ENCODE measurements at places on chromosomes 4 and X.

GRCh38 chr4:43275779-43276178 is 383.3 kb downstream of the GRXCR1 start:
- DNase-seq, result no peak

- DNase-seq, result no peak
Observed at GRCh38 chr4:175705407-175705806, 106.7 kb downstream of the GPM6A start.

DNA sequence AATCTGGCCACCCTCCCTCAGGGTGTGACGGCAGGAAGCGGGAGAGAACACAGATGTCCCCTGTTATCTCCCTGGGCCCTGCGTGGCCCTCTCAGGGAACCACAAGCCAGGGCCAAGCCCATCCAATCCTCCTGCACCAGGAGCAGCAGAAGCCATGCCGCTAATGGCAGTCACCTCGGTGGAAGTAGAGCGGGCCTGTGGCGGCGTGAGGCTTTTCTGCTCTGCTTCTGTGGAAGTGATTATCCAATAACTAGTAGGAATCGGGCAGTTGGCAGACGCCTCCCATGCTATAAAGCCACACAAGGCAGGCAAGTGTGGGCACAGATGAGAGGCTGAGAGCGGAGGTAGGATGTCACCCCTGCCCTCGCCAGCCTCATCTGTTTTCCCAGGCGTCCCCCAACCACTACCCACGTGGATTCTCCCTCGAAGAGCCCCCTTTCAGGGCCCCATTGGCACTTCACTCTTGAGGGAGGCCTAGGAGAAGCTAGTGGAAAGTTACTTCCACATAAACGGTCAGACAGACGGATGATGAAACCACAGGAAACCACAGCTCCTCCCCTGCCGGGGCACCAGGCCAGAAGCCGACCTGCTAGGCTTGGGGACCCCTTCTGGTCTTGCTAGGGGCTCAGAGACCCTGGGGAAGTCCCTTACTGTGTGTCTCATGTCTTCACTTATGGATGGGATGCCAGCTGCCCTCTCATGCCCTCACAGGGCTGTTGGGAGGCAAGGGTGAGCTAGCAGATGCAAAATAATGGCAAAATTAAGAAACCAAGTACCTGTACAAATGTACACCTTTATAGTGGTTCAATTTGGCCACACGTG is 18.8 kb upstream of the TMSB4X start:
- DNase-seq, result peak; percentile 79

GRCh38 chr4:148299337-148299736 is 142.9 kb downstream of the NR3C2 start:
- DNase-seq, result no peak

- no peak for DNase-seq
Observed at GRCh38 chr4:174134361-174134760, 149.1 kb downstream of the FBXO8 start.

DNA sequence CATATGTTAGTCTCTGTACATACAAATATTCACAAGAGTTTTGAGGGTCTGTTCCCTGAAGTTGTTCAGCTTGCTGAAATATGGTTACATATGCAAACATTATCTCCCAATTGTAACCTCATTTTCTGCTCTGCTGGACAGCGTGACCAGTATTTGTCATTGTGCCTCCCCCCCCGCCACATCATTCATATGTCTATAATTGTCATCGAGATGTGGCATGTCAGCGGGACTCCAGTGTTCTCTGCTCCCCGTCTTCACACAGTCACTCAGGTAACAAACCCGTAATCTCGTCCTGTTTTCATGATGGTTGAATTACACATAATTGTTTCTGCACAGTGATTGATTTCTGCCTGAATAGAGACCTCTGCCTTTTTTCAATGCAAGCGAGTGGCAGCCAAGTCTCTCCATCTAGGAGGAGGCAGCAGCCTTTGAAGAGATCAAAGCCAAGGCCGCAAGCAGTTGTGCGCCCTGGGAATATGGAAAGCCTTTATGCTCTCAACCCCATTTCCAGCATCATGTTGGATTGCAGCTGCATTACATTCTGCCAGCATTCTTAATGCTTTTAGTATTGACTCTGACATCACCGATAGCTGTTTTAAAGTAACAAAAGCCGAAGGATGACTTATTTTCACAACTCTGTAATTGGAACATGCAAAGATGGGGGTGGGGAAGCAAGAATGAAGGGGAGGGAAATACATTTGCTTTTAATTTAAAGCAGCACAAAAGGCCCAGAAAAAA is 27.4 kb downstream of the LEF1 start:
- DNase-seq, result no peak

DNA sequence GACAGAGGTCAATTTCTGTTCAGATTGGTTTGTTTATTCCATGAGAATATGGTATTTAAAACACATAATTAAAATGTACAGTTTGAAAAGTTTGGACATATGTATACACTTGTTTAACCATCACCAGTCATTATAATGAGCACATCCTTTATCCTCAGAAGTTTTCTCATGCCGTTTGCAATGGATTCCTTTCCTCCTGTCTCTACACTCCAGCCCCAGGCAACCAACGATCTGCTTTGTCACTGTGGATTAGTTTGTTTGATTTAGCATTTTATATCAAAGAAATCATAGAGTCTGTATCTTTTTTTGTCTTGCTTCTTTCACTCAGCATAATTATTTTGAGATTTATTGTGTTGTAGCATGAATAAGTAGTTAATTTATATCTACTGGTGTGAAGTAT is 243.0 kb upstream of the TRAM1L1 start:
- DNase-seq, result no peak

DNA sequence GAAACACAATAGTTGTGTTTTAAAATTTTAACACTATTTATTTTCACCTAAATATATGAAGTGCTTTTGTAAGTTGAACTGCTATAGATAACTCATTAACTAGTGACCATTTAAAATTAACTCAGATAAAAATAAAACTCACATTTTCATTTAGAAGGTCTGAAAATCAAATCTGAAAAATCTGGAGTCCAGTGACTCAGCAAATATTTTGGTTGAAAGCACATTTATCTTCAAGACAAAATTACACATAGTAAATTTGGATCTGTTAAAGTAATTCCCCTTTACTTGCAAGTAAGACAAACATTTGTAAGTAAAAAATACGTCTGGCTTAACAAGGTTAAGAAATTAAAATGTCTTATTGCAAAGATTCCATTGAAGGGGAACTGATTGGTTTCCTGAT is 589.1 kb downstream of the TRIML1 start:
- DNase-seq, result no peak

GRCh38 chr4:6473264-6474052 is 1.0 kb upstream of the PPP2R2C start:
- no peak for DNase-seq

DNA sequence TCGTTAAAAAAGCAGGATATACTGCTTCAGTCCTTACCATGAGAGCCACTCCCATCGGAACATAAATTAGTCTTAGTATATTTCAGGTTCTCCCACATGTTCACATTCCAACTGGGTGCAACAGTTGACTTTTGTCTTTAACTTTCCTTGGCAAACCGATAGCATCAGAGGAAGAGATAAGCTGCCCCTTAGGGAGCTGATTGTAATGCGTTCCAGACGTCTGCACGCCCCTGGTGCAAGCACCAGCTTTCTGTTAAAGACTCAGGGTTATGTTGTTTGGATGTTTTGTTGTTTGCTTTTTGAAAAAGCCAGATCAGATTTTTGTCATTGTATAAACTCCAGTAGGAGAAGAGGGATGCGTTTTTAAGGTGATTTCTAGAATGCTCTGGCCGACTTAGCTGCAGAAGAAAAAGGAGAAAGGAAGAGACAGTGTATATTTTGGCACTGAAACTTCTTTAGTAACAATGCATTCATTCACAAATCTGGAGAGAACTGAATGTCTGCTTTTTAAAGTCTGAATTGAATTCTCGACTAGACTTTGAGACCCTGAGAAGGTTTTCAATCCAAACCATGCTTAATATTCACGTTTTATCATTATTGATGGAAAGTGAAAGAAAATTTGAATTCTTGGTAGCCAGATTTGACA is 160.9 kb downstream of the CBR4 start:
- DNase-seq, result no peak

- DNase-seq, result no peak
Observed at GRCh38 chrX:11702965-11703631, 37.4 kb upstream of the ARHGAP6 start.

GRCh38 chr4:88524171-88524570 is 595 bp upstream of the PYURF start:
- no peak for DNase-seq

DNA sequence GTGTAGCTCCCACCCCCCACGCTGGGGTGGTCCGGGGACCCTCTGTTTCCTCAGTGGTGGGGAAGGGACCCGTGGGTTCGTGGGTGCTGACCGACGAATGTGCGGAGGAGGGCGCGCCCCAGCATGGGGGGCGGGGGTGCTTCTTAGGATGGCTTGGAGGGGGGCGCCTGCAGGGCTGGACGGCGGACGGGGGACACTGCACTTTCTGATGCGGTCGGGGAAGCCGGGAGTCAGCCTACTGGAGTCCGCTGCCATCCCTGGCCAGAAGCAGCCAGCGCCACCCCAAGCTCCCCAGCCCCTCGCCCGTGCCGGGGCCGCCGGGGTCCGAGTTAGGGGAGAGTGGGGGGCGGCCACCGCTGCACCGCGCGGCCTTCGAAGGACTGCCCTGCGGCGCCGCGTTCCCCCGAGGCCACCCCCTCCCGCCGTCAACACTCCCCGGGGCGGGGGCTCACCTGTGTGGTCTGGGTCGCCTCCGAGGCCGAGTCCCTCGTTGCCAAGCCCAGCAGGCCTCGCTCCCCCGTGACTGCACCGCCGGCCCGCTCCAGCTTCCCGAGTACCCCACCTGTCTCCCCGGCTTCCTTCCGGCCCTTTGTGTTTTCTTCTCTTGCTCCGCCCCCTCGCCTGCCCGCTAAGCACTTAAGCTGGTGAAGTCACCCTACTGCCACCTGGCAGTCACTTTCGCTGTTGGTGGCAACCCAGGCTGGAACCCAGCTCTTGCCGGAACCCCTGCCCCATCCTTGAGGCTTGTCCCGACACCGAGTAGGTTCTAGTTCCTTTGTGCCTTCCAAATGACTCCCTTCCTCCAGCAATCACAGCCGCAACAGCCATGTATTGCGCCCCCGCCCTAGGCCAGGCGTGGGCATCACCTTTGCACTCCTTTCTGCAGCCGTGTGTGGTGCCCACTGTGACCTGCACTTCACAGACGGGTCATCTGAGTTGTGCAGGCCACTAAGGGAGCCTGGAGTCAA is at the start of gene OCIAD2:
TSS of gene OCIAD2 (minus strand) at position 569 of the 968 bp plus-strand sequence. CDS start 2,225 bp downstream, outside the sequence.
- DNase-seq, result peak; percentile 78

DNA sequence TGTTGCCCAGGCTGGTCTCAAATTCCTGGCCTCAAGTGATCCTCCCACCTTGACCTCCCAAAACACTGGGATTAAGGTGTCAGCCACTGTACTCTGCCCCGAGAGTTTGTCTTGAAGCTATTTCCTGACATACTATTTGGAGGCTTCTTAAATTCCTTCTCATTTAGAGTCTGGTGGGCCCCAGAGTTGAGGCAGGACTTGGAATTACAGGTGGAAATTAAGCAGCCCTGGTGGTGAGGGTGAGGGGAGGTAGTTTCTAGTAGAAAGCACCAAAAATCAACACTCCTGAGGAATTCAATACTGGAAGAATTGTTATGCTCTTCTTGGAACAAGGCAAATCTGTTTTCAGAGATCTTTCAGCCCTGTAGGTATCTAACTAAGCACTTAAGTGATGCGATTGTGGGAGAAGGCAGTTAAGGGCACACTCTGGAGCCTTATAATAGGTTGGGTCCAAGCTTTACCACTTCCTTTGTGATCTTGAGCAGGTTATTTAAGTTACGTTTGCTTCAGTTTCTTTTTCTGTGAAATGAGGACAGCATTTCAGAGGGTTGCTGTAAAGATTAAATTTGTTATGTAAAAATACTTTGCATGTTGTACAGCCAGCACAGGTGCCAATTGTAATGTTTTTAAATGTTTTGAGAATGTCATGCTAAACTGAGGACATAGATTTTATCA is 200.7 kb downstream of the SOWAHB start:
- DNase-seq, result no peak

GRCh38 chr4:153148791-153149190 is 55.5 kb upstream of the TRIM2 start:
- no peak for DNase-seq

DNA sequence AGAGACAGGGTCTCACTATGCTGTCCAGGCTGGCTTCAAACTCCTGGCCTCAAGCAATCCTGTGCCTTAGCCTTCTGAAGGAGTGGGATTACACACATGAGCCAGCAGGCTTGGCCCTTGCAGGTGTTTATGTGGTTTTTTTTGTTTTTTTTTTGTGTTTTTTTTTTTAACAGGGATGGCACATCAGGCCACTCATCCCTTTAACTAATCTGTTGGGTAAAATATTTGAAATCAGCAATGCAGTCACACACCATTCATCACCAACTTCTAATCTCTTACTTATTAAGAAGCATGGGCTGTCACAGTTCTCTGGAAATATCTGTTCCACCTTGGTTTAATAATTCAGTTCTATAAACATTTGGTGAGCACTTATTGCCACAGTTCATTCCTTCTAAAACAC is 12.3 kb downstream of the CCDC160 start:
- no peak for DNase-seq

GRCh38 chr4:169618286-169618685 is 2.1 kb upstream of the CLCN3 start:
- no peak for DNase-seq

Data from activated CD4-positive, alpha-beta T cell treated with anti-CD3 and anti-CD28 coated beads, Interleukin-2, amount 50 U/mL, for 48 hours (primary cell).